SJSA1 (cell line): ENCODE measurements at places on chromosomes 2 and 18.

DNA sequence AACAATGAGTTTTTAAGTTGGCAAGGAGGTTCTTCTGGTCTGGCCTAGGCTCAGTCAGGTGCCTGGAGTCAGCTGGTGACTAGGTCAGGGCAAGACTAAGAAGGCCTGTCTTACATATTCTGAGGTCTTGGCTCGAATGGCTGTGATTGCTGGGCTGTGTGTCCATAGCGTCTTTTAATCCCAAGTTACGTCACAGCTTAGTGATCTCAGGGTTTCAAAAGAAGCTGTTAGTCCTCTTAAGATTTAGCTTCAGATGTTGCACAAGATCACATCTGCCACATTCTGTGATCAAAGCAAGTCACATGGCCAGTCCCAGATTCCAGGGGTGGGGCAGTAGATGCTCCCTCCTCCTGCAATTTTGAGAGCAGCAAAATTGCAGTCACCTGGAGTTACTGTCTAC, 61.3 kb downstream of the PKP4 start:
- no peak for DNase-seq

DNA sequence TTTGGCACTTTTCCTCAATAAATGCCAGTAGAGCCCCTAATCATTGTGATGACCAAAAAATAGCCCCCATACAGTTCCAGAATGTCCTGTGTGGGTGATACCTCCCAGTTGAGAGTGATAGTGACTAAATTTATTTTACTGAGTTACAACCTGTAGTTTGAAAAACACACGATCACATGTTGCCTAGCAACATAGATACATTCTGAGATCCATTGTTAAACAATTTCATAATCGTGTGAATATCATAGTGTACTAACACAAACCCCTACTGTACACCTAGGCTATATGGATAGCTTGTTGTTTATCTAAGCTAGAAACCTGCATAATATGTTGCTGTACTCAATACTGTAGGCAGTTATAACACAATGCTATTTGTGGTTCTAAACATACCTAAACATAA, 30.6 kb downstream of the KCMF1 start:
- no peak for DNase-seq

- DNase-seq: no peak
Observed at GRCh38 chr18:58660915-58661314, 10.3 kb upstream of the MALT1 start.

DNA sequence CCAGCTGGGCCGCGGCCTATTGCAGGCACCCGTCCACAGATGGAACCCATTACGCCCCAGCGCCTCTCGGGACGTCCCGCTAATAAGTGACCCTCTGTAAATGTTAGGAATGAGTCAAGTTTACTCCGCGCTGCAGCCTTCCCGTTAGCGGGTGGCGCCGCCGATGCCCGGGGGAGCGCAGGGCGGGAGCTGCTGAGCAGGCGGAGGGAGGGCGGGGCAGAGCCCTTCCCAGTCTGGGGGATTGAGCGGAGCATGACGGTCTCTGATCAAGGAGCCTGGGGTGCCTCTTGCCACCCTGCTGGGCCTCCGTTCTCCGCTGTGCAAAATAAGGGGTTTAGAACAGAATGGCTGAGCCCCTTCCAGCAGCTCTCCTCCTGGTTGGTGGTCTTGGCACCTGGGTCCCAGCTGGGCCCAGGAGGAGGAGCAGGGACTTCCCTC, 10.5 kb downstream of the CROCC2 start:
- DNase-seq: peak; percentile 91

DNA sequence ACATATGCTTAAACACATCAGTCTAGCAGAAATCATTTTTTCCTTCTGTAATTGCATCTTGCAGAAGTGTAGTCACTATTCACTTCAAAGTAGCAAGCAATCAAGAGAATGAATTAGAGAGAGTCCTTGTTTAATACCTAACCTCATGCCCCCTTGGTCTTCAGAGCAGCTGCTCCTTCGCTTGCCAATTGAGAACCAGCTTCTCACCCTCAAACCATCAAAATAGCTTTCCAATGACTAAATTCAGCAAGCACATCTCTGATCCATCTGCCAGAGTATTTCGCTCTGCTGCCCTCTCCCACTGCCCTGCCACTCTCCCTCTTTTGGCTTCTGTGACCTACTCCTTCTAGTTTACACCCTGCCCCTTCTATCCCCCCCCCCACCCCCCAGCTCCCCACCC, 120.7 kb upstream of the AGAP1 start:
- DNase-seq: no peak

GRCh38 chr2:214706986-214707385, 102.5 kb downstream of the BARD1 start:
- DNase-seq: no peak

GRCh38 chr2:165601928-165602521, 132.5 kb downstream of the CSRNP3 start:
- no peak for DNase-seq

DNA sequence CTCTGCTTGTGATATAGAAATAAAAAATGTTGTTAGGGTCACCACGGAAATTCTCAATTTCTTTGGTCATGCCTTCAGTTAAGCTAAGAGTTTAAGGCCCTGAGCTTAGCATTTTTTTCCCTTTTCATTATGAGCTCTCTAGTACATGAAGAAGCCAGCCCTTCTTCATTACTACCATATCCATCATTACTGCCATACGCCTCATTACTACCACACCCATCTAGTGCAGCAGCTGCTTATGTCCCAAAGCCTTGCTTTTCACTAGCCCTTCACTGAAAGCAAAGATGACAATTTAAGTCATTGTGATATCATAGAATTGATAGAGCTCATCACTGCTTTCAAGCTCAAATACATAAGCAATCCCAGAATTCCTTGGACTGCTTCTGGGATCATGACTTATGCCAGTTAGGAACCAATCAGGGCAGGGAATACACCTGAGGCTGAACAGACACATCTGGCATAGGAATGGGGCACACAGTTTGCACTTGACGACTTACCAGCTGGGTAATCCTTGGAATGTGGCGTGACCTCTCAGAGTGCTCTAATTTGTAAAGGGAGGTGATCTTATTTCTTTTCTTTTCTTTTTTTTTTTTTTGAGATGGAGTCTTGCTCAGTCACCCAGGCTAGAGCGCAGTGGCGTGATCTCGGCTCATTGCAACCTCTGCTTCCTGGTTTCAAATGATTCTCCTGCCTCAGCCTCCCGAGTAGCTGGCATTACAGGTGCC, 40.3 kb downstream of the SOWAHC start:
- DNase-seq: no peak

GRCh38 chr2:239129147-239129920, 271.5 kb downstream of the HDAC4 start:
- DNase-seq: no peak

- DNase-seq: peak; percentile 66
Observed at GRCh38 chr18:75161256-75162028, 47.5 kb downstream of the PTGR3 start.

- no peak for DNase-seq
Observed at GRCh38 chr18:2908166-2908945, 61.5 kb downstream of the EMILIN2 start.

- DNase-seq: no peak
Observed at GRCh38 chr2:120012363-120012762, 514 bp upstream of the EPB41L5 start.

DNA sequence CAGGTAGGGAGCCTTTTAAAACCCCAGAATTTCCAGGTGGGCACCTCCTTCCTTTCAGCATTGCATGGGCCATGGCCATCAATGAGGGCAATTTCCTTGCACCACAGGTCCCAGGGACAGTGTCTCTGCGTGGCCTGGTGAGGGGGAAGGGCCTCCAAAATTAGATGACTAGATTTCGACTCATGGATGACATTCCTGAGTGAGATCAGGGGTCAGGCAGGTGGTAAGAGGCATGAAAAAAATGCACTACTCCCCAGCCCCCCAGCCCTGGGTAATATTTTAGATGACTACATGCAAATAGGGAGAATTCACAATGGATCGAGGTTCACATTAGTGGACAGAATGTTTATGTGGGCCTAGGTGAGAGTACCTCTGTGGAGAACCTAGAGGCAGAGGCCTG, 19.0 kb upstream of the IGFBP5 start:
- DNase-seq: no peak

DNA sequence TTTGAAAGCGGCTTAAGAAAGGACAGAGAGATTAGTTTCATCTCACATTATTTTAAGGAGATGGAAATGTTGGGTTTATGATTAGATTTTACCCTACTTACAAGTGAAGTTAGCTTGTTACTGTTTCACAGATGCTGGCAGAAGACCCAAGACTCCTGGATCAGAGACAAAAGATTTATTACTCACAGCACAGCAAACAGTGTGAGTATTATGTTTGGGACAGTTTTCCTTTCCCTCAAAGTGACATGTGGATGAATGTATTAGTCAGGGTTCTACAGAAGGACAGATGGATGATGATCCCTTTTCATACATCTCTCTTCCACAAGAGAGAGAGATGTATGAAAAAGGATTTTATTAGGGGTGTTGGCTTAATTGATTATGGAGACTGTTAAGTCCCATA, 281.8 kb upstream of the CDH2 start:
- DNase-seq: no peak

DNA sequence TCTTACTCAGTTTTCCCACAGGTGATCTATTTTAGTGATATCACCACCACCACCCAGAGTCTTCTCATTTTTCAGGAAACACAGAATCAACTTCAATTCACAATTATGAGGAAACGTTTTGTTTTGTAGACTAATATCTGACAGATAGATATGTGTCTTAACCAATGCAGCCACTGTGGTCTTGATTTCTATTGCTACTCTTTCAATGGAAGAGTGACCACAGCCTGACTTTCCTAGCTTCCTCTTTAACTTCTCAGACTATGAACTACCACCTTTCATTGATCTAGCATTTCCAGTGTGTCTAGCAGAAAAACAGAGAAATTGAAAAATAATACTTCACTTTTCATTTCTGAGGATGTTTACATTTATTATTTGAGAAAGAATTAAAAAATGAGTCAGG, 20.5 kb downstream of the ADAM17 start:
- no peak for DNase-seq

- DNase-seq: no peak
Observed at GRCh38 chr2:239241431-239241960, 159.3 kb downstream of the HDAC4 start.

DNA sequence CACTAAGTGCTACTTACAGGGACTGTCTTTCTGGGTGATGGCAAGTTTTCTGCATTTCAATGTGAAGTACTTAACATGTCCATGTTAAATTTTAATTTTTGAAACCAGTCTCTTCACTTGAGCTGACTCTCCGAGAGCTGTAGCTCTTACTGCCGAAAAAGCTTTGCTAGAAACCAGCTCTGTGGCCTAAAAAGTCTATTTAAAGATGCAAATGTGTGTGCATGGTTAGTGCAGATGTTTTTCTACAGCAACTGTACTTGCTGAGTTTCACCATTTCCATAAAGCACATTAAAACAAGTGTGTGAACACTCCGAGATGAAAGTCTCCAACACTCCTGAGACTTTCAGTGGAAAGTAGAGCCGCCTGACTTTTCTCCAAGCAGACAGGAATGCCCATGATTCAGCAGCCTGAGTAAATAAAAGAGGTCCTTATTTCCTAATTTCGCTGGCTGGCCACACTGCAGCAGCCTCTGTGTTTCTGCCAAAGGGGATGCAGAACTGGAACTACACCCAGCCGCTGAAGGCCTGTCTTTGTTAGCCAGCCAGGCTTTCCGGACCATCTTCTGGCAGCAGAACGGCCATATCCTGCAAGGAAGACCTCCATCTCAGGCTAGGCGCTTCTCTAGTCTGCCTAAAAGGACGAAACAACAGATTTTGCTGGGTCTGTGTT, 121.2 kb downstream of the ZNF521 start:
- DNase-seq: no peak

GRCh38 chr2:195649629-195650190, 7.3 kb upstream of the SLC39A10 start:
- no peak for DNase-seq

DNA sequence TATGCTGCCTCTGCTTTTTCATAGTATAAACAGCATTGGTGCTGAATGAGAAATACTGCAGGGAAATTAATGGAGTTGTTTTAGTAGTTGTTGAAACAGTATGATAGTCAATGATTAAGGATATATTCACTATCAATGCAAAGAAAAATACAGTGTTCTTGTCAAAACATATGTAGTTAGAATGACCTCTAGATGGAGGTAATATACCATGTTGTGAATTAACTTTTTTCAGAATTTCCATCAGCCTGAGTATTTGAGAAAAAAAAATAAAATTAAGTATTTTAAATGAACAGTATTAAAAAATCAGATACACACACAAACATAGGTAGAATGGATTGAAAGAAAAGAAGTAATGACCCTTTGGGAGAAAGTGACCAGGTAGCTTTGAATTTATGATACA, 59.5 kb downstream of the RMDN2 start:
- no peak for DNase-seq

DNA sequence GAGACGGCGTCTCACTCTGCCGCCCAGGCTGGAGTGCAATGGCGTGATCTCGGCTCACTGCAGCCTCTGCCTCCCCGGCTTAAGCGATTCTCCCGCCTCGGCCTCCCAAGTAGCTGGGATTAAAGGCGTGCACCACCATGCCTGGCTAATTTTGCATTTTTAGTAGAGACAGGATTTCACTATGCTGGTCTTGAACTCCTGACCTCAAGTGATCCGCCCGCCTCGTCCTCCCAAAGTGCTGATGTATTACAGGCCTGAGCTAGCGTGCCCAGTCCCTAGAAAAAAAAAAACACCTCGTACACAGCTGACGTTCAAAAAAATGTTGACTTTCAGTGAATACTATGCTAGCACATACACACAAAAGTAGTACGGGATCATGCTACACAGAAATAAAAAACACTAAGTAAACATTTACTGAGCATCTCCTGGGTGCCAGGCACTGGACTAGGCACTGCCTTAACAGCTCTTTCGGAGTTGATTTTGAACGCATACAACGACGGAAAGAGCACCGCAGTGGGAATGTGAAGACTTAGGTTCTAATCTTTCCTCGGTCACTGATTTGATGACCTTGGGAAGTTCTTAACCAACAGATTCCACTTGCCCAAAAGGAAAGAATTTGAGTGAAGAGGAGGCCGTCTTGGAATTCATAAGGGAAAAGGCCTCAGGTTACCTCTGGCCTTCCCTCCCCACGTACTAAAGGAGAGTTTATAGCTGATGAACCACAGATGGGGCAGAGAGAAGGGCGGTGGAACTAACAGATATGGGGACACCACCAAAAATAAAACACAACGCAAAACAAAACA, 1.1 kb downstream of the DNAJC27 start:
- no peak for DNase-seq

DNA sequence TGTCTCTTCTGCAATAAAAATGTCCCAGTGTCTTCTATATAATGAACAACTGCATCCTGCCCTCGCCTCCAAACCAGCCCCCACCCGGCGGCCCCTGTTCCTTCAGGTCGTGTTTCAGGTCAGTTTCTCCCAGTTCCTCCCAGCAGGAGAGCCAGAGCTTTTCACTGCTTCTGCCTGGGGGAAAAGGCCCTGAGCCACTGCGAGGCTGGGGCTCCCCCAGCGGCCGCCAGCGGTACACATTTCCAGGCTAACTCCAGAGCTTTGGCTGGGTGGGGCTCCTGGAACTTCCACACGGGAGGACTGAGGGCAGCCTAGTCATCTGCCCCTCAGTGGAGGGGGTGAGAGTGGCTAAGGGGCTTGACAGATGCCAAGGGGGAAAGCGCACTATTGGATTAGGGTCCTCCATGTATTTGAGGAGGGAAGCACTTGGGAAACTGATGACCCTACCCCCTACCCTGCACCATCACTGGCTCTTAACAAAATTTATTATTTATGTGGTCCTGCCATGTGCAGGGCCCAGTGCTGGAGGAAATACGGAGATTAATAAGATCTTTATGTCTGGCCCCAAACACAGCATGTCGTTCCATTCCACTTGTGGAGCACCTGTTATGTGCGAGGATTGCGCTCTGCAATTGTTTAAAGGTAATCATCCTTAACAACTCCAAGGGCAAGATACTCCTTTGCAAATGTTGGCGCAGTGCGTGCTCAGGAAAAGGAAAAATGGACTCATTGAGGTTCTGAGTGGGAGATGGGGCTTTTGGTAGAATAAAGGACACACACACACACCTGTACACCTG, 17.3 kb upstream of the CYS1 start:
- DNase-seq: peak; percentile 74
